T-helper 9 cell (primary cell): ENCODE measurements at places on chromosomes 4 and X.

DNA sequence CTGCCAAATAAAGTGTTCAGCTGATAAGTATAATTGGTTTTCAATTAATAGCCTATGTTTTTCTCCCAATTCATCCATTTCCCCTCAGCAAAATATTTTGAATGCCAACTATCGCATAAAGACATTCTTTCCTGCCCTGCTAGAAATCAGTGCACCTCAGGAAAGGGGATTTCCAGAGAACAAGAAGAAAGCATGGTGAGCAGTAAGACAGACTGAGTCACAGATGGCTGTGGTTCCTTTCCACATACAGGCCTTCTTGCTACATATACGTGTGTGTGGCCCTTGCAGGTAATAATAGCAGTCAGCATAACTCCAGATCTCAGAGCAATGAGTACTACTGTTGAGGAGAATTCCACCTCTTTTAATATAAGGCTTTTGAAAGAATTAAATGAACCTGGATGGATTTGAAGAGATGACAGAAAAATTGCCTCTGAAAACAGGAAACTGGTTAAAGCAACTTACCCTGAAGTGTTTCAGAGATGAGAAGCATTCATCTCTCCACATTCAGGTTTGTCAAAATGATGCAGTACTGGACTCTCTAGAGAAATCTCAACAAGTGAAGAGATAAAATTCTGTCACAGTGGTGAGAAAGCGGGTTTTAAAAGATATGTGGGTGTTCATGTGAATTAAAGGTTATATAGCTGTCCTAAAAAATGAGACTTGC is 13.6 kb downstream of the GASK1B start:
- DNase-seq, result no peak

GRCh38 chr4:21849077-21849476 is 99.5 kb downstream of the KCNIP4 start:
- no peak for DNase-seq

GRCh38 chr4:147101678-147102077 is 156.0 kb upstream of the TTC29 start:
- DNase-seq, result no peak

GRCh38 chrX:53682885-53683555 is 3.5 kb downstream of the HUWE1 start:
- DNase-seq, result peak; percentile 18

DNA sequence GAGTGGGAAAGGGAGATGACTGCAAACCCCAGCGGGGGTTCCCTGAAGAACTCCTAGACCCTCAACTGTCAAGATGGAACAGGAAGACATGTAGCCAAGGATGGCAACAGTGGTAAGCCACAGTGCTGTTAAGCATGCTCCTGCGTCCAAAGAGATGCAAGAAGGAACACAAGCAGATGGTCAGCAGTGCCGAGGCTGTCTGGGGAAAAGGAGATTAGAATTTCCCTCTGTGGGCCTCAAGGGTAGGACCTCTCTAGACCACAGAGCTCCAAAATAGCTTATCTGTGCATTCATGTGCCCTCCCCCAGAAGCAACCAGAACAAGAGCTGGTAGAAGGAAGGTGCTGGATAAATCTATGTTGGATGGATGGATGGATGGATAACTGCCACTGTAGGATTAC is 82.0 kb upstream of the CPEB2 start:
- no peak for DNase-seq
